ENCODE measurements at places on chromosomes 7 and 10.

- DNase-seq, result no peak
These were observed 287.8 kb downstream of the ACTR3B start for GRCh38 chr7:153047079-153047959.

GRCh38 chr7:137878333-137878961 lies 31.7 kb upstream of the DGKI start:
- DNase-seq, result no peak

- no peak for DNase-seq
These were observed 12.3 kb upstream of the SNX10 start for GRCh38 chr7:26279405-26279804.

GRCh38 chr10:36126076-36126475 lies 484.0 kb upstream of the FZD8 start:
- no peak for DNase-seq

Measured in GM04504 (cell line).